ENCODE measurements at places on chromosomes 16 and 17. TPM values are rescaled to one million over a fixed set of nuclear protein-coding genes. Genes with fewer than 3 reads are reported as not detected.

DNA sequence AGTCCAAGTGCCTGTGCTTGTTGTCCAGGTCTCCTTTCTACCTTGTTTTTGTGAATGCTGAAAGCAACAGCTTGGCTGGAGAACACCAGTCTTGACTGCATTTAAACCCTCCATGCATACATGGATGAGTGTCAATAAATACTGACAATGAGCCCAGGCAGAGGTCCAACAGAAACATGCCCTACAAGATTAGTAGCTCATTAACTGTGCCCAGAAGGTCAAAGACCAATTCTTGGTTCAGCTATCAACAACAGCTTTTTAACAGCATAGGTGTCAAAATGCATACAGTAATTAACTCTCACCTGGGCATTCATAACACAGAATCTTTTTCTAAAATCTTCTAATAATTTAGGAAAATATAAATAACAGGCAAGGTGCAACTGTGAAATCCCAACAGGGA lies 63.2 kb downstream of the N4BP1 start:
- DNase-seq = no peak

Gene SNX20
- total RNA-seq = not detected

- no peak for DNase-seq
Measured at GRCh38 chr16:82181461-82182185, 11.6 kb upstream of the MPHOSPH6 start.

DNA sequence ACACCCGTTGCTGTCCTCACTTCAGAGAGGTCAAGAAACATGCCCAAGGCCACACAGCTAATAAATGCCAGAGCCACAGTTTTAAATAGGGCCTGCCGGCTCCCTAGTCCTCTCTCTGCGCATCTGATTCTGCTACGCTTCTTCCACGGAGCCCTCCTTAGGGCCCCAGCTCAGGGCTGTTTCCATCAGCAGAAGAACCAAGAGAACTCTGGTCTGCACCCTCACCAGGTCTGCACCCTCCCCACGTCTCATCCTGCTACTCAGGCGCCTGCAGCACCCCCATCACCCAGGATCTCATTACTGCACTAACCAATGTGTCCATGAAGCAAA lies 79.5 kb upstream of the NKD1 start:
- DNase-seq = no peak

DNA sequence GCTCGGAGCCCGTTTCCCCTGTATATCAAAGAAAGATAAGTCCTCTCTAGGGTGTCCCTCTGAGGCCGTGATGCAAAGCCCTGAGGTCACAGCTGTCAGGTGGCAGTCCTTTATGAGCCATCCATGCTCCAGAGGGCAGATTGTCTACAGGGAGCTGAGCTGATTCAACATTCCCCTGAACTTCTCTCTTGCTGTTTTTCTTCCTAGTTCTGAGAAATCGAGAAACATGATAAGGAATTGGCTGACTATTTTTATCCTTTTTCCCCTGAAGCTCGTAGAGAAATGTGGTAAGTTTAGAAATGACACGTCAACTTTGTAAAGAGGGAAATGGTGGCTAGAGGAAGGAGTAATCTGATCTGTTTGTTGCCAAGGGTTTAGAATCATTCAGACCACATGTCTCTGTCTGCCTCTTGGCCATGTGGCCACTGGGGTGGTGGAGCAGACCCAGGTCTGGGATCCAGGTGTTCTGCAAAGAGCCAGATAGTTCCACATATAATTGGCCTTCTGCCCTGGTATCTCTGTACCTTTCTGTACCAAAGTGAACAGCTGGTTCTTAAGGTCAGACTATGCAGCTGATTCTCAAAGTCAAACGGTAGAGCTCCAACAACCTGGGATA lies 3.5 kb downstream of the CTNS start:
- no peak for DNase-seq

GRCh38 chr17:56979091-56979480 lies 1.2 kb downstream of the SCPEP1 start:
- no peak for DNase-seq

Gene BMERB1
- 82.1 TPM for total RNA-seq

DNA sequence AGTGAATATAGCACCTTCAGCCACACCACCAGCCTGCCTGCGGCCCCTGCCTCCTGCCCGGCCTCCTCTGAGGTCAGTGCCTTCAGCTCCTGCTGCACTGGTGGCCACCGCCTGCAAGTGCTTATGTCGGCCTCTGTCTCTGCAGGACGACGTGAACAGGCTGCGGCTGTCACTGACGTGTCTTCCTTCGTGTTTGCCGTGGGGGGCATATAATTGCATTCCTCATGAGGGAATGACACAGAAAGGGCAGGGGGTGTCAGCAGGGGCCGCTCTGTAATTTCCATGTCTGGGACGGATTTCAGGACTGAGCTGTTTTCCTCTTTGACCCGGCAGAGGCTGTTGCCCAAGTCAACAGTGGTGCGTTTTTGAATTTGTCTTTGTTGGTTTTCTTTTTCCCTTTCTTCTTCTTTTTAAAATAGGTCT lies 28.5 kb downstream of the CMIP start:
- DNase-seq = no peak

All from cerebellum (tissue), 4 donors.